Coronary artery (tissue), 2 donors: ENCODE measurements at places on chromosomes 5 and 9.

DNA sequence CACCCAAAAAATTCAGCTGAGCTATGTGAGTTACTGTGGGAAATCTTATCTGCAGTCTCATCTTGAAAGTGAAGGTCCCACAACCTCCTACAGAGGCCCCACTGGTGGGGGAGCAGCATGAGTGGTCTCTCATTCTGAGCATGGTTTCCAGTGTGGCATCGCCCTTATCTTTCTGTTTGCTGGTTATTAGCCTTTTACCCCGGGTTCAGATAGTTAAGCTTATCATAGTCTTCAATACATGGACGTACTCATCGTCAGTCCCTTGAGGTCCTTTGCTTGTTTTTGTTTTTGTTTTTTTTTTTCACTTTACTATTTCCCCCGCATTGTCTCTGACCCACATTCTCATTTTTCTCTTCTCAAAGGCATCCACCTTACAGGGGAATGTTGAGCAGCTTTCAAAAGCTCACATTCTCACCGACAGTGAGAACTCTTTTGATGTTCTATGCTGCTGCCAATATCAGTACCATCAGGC, 7.7 kb upstream of the HAVCR2 start:
- DNase-seq, result no peak

- DNase-seq, result peak; percentile 82
These were observed 31.4 kb downstream of the ANXA6 start for GRCh38 chr5:151126199-151126645.

- no peak for DNase-seq
These were observed 4.9 kb downstream of the SOHLH1 start for GRCh38 chr9:135694414-135694813.

DNA sequence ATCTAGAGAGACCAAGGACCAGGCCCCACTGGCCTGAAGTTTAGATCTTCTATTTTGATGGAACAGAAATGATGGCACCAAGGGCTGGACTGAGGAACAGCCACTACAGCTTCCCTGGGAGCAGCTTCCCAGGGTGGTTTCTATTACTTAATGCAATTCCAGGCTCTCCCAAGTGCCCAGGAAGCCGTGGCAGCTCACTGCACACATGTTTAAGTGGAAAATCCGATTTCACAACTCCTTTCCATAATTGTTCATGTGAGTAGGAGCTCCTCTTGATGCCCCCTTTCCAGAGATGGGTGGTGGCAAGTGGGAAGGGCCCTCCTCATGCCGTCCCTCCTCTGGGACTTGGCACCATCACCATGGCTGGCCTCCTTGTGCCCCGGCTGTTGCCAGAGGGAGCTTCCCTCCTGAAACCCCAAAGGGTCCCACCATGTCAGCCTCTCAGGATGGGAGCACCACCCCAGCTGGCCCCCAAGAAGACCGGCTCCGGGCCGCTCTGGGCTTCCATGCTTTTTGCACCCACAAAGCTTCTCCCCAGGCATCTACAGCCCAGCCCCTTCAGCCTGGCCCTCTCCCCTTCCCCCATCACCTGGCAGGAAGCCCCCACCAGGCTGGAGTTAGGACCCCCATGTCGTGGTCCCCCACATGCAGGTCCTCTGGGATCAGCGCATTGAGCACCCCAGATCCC, 9.1 kb upstream of the UBAC1 start:
- no peak for DNase-seq

DNA sequence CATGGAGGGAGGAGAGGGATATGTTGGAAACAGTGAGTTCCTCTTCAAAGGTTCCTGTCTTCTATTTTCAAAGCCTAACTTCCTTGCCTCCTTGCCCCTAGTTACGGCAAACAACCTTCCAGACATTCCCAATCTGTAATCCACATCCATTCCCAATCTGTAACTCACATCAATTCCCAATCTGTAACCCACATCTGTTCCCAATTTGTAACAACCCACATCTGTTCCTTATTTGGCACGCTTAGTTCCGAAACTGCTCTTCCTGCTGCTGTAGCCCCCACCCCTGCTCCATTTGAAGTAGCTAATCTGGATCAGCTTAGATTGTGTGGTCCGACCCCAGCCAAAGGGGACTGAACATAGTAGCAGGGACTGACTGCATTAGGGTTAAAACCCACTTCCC, 23.9 kb upstream of the IDNK start:
- no peak for DNase-seq

DNA sequence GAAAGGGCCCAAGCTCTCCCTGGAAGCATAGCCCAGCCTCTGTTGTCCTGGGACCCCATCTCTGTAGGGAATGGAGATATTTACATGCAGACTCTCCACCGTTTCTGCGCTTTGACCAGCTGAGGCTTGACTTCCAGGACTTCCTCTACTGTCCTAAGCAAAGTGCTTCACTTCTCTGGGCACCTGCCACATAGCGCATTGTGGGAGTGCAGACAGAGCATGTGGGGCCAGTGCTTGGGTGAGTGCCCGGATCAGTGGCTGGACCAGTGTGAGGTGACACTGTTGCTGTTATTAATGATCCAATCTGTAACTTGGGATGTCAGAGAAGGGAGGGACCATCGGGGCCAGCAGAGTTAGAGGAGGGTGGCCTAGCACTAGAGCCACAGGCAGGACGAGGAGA, 10.5 kb downstream of the CXCL14 start:
- DNase-seq, result no peak

- DNase-seq, result no peak
These were observed 540.5 kb downstream of the KCTD16 start for GRCh38 chr5:144711172-144711571.

GRCh38 chr9:82417501-82417900, 428.9 kb downstream of the SPATA31D1 start:
- DNase-seq, result no peak

DNA sequence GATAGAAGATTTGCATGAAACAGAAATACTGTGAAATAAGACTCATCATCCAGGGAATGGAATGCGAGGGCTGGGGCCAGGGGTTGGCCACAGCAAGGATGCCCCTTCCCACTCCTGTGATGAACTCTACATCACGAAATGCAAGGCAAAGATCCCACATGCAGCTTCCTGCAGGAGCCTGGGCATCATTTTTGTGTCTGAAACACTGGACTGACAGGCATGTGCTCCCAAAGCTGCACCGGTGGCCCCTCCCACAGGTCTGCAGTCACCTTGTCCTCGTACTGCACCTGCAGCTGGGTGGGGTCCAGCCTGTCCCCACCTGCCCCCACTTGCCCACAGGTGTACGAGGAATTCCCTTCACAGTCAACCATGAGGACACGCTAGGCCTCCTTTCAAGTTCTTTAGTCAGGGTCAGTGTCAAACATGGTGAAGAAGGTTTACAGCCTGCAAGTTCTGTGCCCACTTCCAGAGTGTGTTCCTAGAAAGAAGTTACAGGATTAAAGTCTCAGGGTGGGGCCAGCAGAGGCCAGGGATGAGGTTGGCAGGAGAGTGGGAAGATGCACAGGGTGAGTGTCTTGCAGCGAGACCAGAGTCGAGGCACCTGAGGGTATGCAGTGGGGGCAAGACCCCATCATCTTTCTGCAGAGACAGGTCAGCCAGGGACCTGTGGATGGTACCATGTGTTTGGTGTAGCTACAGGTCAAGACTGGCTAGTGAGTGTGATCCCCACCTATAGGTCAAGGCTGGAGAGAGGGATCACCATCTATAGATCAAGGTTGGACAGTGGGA, 155.0 kb upstream of the IRX2 start:
- DNase-seq, result peak; percentile 55

- DNase-seq, result no peak
These were observed 261.0 kb downstream of the ROR2 start for GRCh38 chr9:91689006-91689405.

DNA sequence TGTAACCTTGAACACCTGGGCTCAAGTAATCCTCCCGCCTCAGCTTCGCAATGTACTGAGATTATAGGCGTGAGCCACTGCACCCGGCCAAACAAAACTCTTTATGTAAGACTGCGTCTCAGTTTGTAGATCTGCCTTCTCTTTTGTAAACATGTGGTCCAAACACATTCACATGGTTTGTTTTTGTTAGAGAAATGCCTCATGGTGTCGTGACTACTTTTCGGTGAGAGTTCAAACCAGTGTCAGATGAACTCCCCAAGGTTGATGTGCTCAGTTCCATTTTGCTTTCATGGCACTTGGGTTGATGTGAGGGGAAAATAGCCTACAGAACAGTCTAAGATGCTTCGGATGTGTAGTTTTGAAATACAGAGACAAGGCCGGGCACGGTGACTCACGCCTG, 231.6 kb downstream of the GOLPH3 start:
- no peak for DNase-seq

GRCh38 chr5:53963958-53964357, 346.4 kb downstream of the ARL15 start:
- DNase-seq, result no peak

DNA sequence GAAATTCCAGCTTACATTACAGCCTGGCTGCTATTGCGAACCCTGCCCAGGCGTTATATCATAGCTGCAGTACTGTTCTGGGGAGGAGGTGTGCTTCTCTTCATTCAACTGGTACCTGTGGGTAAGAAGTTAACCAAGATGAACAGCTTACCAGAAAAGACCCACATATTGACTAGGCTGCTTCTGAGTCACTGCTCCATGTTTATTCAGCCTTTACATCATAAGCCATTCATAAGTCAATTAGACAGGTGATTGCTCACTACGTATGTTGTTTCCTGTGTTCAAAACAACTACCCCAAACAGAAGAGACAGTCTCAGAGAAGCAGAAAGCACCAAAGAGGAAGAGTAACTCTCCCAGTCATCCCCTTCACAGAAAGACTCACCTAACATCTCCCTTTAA, 34.7 kb upstream of the SLC22A5 start:
- no peak for DNase-seq

DNA sequence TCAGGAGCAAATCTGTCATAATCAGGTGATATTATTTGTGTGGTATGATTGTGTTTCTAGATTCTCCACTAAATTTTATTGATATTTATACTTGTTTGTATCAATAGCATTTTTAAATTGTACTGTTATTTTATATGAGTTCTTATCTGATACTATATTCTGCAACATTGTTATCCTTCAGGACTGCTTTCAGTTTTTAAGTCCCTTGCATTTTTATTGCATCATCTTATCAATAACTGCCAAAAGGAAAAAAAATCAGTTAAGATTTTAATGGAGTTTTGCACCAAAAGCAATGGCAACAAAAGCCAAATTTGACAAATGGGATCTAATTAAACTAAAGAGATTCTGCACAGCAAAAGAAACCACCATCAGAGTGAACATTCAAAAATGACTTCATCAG, 741.3 kb upstream of the CTNND2 start:
- DNase-seq, result no peak

DNA sequence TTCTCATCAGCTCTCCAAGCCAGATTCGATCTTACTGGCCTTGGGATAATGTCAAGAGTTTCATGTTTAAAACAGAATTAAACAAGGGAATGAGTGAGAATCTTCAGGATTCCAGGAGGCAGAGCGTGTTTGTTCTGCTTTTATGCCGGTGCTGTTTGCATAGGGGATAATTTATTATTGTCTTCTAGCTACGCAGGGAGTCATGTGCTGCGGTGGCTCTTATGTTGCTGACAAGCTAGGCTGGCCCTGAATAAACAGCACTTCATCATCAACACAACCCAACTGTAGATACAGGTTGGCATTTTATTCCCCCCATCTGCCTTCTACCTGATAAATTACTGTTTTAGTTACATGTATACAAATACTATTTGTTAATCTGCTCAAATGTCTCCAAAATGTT, 47.1 kb upstream of the PCA3 start:
- no peak for DNase-seq

DNA sequence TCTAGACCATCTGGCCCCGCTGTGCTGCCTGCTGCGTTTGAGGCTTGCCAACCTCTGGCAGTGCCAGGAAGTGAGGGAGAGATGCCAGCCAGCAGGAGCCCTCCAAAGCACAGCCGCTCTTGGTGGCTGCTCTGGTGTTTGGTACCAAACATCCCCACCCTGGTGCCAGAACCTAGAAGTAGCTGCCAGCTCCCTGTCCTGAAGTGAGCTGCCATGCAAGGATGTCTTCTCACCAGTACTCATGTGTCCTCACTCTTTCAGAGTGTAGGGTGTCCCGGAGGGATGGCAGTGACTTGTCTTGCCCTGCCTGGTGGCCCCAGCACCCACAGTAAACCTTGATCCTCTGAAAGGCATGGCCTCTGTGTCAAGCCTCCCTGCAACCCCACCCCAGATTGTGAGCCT, 43.4 kb downstream of the AMBP start:
- peak; percentile 49 for DNase-seq

DNA sequence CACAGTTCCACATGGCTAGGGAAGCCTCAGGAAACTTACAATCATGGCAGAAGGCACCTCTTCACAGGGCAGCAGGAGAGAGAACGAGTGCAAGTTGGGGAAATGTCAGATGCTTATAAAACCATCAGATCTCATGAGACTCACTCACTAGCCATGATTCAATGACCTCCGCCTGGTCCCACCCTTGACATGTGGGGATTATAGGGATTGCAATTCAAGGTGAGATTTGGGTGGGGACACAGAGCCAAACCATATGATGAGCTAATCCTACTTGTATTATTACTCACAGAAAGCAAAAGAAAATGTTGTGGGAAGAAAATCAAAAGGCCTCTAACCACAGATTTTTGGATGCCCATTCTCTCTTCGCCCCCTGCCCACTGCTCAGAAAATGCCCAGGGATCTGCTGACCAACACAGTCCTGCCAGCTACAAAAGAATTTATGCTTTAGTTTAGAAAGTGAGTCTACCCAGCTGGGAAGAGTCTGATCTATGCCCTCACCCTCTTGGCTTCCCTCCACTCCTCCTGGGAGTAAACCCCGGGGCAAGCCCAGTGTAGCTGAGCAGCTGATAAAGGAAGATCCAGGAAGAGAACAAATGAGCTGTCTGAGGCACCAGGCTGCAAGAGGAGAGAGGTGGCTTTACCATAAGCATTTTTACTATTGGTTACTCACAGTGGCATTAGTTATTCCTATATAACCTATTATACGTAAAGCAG, 53.1 kb downstream of the RNF130 start:
- DNase-seq, result no peak

DNA sequence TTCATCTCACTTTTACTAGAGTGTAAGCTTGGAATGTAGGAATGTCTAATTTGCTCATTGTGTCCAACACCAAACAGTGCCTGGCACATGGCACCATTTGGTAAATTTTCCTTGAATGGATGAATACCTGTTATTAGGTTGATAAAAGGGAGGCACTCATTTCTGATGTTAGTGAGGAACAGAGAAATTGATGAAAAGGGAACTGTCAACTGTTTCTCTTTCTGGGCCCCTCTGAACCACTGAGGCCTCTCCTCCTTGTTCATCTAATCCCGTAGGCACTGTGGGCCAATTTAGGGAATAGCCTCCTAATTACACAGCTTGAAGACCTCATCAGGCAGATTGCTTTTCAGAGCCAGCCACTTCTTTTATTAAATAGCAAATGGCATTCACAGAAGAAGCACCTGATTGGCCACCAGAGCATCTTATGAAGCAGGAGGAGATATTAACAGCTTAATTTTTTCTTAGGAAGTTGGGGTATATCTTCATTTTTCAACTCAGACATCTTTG, 22.6 kb downstream of the MRRF start:
- DNase-seq, result no peak

GRCh38 chr5:113221294-113222176, 213.3 kb downstream of the TSSK1B start:
- DNase-seq, result no peak

DNA sequence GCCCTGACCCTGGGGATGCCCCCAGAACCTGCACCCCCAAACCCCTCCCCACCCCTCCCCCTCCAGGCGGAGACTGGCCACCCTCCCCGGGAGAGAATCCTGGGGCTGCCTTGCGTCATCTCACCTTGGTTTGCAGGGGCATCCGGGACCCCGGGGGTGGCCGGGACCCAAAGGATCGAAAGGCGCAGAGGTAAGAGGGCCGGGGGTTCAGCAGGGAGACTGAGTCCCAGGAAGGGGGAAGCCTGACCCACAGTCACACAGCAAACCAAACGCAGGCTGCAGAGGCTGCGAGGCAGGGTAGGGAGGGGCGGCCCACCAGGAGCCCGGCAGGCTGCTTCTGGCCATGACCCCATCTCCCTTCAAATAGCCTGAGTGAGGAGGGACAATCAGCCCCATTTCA, 33.8 kb upstream of the ORM1 start:
- peak; percentile 67 for DNase-seq
